ENCODE measurements at places on chromosomes 1 and 21.

- DNase-seq: peak; percentile 11
These were observed 46.1 kb downstream of the NME7 start for GRCh38 chr1:169321539-169321938.

- peak; percentile 17 for DNase-seq
These were observed 93.4 kb downstream of the KCNK1 start for GRCh38 chr1:233707153-233707879.

DNA sequence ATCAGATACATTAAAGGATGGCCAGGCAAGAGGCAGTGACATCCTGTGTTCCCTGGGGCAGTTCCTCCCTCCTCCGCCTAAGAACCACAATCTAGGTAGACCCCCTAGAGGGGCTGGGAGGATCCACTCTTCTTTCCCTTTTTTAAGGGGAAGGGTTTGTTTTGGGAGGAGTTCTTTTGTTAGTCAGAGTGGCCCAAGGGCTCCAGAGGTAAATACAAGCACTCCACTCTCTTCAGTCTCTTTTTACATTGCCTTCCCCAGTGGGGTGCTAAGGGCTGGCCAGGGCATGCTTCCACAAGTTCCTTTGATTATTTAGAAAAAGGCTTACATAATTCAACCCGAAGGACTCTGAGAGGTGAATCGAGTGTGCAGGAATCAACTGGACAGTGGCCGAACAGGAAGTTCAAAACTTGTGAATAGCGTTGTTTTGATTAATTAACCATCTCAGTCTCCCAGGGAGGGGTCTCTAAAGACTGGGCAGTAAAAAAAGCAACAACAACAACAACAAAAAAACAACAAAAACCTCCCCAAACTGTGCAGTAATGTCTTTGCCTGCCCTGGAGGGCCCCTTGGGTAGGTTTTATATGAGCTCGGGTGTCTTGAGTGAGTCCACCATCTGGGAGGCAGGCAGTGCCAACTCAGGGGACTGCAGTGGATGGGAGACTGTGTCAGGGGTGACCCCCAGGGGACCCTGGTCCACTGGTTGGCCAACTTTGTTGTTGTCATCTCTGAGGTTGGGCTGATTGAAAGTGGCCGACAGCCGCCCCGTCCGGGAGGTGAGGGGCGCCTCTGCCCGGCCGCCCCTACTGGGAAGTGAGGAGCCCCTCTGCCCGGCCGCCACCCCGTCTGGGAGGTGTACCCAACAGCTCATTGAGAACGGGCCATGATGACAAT is 33.2 kb upstream of the ENO1 start:
- DNase-seq: no peak

DNA sequence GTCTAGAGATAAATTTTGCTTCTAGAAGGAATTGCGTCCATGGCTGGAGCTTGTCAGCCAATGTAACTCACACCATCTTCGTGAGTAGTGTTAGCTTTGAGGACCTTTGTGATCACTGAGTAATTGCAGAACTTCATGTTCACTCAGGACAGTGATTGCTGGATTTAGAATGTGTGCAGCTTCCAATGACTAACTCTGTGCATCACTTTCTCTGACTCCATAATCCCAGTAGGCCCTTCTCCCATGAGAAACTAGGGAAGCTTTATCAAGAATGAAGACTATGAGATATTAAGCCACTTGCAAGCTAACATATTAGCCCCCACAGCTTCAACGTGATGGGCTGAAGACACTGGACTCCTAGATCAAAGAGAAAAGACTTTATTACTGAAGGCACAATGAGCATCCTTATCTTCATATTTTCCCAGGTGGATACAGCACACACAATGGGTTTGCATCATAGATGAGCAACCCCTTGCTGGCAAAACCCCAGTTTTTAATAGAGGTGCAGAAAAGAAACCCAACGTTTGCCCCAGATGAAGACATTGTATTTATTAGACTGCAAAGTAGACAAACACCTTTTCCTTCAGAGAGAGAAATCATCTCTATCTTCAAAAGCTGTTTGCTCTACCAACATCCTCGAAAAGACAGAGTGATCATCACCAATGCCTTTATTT is 561.0 kb downstream of the LTN1 start:
- DNase-seq: no peak

DNA sequence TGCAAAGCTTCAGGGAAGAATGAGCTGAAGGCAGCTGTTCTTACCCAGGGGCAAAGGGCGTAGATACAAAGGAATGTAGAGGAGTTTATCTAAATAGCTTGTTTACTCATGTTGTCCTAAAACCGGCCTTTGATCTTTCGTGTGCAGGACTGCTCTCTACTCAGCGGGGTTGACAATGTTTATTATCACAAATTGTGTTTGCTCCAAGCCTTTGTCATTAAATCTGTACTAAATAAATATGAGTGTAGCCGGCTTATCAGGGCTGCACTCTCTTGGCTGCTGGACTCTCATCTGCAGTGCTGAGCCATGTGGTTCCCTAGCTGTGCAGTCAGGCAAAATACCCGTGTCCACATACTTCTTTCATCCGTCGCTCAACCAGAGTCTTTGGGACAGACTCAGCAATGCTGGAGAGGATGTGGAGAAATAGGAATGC is 199.0 kb downstream of the LBR start:
- DNase-seq: no peak

DNA sequence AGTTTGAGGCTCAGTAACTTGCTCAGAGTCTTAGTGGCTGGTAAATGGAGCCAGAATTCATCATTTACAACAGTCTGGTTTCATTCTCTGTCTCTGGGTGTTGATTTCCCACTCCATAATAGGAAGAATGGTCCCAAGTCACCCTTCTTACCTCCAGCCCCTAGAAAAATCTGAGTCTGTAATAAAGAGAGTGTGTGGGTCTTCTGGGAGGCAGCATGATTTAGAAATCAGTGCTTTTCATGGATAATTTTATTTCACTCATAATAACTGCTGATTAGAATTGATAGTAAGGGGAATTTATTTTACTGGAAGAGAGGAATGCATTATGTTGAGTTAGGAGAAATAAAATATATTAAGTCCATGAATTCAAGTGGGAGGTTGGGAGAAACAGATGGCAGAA is 2.1 kb downstream of the PLA2G2D start:
- no peak for DNase-seq

- peak; percentile 93 for DNase-seq
These were observed 30.0 kb downstream of the ARHGEF10L start for GRCh38 chr1:17569200-17570139.

- no peak for DNase-seq
These were observed 65.1 kb upstream of the RUNX3 start for GRCh38 chr1:24995140-24995539.

DNA sequence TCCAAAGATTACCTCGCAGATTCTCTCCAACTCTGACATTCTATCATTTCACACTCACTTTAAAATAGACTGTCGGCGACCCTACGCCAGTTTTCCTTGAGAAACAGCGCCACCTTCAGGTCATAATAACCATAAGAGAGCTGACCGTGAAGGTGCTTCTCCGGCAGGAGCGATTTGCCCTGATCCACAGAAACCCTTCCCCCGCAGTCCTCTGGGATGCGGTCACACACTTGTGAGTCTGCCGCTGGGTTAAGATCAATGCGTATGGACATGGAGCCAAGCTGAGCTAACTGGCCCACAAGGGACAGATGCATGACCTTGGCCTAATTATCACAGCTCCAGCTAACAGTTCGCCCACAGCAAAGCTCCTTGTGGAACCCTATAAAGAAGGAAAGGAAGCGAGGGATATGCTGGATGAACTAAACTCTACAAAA is 32.8 kb upstream of the IFNAR2 start:
- peak; percentile 60 for DNase-seq

GRCh38 chr1:224116131-224116530 is 2.2 kb downstream of the FBXO28 start:
- peak; percentile 24 for DNase-seq

DNA sequence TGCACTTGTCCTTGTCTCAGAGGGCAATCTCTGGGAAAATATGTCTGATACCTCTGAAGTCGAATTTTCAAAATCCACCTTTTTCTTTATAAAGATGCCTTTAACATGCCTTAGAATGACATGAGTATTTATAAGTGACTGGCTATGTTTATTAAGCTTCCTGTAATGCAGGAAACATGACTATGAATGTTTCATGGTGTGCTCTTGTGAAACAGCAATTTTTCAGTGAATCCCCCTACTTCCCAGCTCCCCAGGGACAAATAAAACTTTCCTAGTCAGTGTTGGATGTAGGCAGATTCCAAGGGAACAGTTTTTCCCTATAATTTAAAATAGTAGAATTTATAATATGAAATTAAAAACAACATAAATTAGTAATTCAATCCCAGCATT is 437.0 kb downstream of the LMO4 start:
- peak; percentile 16 for DNase-seq

- DNase-seq: no peak
These were observed 95.9 kb downstream of the PLD5 start for GRCh38 chr1:242428399-242429190.

- no peak for DNase-seq
These were observed 609 bp downstream of the PIGK start for GRCh38 chr1:77218477-77219165.

DNA sequence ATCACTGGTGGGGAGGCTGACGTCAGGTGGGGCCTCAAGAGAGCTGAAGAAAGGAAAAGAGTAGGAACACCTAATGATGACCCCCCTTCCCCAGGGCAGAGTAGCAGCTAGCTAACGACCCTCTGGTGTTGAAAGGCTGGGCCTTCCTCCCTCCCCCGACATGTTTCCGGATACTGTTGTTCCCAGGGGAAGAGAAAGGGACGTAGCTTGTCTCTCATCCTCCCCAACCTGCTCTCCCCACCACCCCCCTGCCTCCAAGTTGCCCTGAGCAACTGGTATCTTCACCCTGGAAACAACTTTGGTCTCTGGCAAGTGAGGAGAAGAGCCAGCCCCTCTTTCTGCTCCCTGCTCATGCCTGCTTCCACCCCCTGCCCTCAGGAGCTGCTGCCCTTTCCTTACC is 2.4 kb downstream of the SEMA6C start:
- no peak for DNase-seq

DNA sequence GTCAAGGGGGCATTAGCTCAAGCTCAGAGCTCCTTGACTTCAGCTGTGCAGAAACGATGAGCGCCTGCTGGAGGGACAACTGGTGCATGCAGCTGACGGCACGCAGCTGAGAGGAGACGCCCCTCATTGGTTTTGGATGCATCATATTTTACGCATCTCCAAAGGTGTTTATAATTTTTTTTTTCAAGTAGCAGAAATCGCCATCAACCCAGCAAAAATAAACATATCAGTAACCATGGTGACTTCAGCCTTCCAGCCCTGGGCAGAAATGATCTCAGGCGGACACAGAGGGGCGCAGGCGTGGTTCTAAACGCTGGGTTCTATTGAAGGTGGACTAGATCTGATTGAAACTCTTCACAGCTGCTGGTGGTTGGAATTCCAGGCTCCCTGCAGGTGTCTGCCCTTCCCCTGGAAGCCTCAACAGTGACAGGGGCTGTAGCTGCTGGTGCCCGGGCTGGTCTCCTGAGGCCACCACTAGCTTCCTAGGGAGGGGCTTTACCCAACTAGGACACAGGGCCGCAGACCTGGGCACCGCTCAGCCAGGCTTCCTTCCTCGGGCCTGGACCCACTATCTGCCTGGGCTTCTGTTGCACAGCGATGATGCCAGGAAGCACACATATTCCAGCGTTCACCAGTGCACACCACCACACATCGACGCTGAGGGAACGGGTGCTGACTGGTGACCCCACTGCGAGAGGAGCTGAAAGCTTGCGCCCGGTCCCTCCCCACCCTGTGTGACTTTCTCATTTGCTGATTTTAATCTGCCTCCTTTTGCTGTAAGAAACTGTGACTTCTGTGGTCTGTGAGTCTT is 63.7 kb upstream of the ABCG1 start:
- DNase-seq: no peak

DNA sequence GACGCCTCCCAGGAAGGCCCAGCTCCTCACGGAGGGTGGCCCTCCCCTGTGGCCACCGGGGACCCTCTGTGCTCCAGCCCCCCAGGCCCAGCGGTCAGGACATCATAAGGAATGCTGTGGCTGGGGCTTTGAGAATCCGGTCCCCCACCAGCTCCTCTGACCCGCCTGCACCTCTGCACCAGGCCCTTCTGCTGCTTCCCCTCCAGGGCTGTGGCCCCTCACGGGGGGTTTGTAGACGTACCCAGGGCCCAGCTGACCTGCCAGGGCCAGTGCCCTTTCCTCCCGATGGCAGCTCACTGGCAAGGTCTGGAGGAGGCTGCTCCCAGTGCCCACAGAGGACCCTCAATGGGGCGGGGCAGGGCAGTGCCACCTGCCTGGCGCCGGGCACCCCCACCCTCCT is 103.9 kb upstream of the TTC34 start:
- DNase-seq: no peak

- no peak for DNase-seq
These were observed 30.5 kb downstream of the CASZ1 start for GRCh38 chr1:10765734-10766478.

GRCh38 chr1:218135371-218135770 is 149.7 kb upstream of the RRP15 start:
- DNase-seq: no peak

GRCh38 chr1:46742069-46742468 is 23.2 kb upstream of the EFCAB14 start:
- no peak for DNase-seq

DNA sequence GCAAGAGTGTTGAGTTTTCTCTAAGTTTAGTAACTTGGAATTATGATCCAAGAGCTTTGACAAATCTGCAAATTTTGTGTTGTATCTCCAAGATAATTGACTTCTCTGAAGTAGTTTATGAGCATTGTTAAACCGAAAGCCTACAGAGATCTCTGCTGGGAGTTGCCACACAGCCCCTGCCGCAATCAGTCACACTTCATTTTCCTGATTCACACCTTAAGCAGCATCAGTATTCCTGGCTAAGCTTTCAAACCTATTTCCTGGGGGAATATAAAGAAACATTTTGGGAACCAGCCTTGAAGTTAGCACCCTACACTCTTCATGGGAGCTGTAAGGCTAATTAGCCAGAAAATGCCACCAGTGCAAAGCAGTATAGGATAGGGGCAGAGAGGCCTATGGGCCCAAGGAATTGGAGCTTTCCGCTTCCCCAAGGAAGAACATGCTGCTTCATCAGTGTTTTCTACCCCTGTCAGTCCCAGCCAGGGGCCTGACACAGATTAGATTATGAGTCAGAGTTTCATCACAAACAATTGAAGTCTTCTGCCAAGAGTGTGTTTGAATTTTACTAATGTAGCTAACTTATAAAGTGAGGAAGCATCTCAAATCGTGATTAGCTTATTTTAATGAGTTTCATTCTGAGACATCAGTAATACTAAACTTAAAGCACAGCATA is 23.2 kb upstream of the CACYBP start:
- DNase-seq: peak; percentile 77

GRCh38 chr1:1984560-1985070 is 19.0 kb downstream of the CFAP74 start:
- DNase-seq: no peak

GRCh38 chr1:200198236-200198635 is 170.7 kb downstream of the NR5A2 start:
- DNase-seq: no peak

- peak; percentile 99 for DNase-seq
These were observed at the start of gene CCNL2 for GRCh38 chr1:1399187-1399871. TSS of gene CCNL2 (minus strand) at chr1:1399335. CDS start at chr1:1399306, 29 bp downstream.

DNA sequence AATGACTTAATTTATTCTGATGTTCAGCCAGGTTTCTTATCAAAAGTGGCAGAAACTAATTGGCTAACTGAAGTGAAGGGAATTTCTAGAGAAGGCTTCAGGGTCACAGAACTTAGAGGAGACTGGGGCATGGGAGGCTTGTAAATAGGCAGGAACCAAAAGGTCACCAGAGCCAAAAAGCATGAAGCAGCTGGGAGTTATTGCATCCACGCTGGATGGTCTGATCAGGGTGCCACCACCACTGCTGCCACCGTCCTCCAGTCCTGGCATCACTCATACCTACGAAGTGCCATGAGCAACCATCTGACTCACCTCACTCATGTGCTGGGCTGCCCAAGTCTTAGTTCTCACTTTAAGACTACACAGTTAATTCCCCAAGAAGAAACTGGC is 82.5 kb upstream of the DPH5 start:
- no peak for DNase-seq

GRCh38 chr1:98887507-98887906 is 117.2 kb downstream of the PLPPR5 start:
- DNase-seq: no peak
